ENCODE measurements at places on chromosomes 1 and 21. TPM values are rescaled to one million over a fixed set of nuclear protein-coding genes. Genes with fewer than 3 reads are reported as not detected.

DNA sequence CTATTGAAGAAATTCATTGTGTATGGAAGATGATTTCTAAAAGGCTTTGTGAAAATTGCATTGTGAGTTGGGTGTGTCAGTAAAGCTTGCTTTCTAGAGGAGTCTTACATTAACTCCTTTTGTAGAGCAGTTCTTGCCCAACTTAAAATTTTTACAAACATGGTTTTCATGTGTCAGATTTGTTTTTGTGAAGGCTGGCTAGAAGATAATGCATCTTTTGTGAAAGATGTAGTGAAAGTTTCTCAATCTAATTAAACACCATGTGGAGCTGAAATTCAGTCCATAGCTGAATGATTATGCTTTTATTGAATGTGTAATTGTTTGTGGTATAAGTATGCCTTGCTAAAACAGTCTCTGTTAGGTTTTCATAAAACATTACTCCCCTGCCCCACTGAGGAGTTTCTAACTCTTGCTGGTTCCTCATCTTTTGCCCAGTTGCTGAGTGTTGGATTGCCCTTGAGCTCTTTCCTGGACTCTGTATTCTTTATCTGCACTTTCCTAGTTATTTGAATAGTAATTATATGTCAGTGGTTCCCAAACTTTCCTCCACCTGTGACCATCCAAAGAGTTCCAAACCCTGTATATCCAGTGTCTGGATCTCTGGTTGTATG, 38.0 kb downstream of the KCTD3 start:
- DNase-seq, result no peak
- no peak overlapping the region for H3K27ac ChIP-seq
- no peaks in the 10 kb centered on the region for H3K27me3 ChIP-seq
- no peak overlapping the region for H3K4me3 ChIP-seq
- peaks cover 2% of the 10 kb centered on the region for H3K4me1 ChIP-seq

- peak overlapping the region; percentile 96 for H3K27ac ChIP-seq
- peak overlapping the region; percentile 94 for H3K4me3 ChIP-seq
- H3K36me3 ChIP-seq, result peaks cover 25% of the 10 kb centered on the region
- no peak for DNase-seq
These were observed 953 bp upstream of the NDUFS2 start for GRCh38 chr1:161200992-161201835.

KDF1 gene
- total RNA-seq, result 3.5 TPM

DENND2C gene
- 1.9 TPM for total RNA-seq

- peaks cover 2% of the 10 kb centered on the region for H3K27me3 ChIP-seq
- no peak for DNase-seq
- no peaks in the 10 kb centered on the region for H3K36me3 ChIP-seq
- no peak overlapping the region for H3K27ac ChIP-seq
- H3K4me1 ChIP-seq, result peaks cover 26% of the 10 kb centered on the region
These were observed 8.2 kb upstream of the CBR3 start for GRCh38 chr21:36126621-36127110.

GRCh38 chr1:1033009-1033587, 13.2 kb downstream of the AGRN start:
- peaks cover 3% of the 10 kb centered on the region for H3K4me1 ChIP-seq
- peak overlapping the region; percentile 45 for H3K4me3 ChIP-seq
- H3K27ac ChIP-seq, result no peak overlapping the region
- DNase-seq, result peak; percentile 90

DNA sequence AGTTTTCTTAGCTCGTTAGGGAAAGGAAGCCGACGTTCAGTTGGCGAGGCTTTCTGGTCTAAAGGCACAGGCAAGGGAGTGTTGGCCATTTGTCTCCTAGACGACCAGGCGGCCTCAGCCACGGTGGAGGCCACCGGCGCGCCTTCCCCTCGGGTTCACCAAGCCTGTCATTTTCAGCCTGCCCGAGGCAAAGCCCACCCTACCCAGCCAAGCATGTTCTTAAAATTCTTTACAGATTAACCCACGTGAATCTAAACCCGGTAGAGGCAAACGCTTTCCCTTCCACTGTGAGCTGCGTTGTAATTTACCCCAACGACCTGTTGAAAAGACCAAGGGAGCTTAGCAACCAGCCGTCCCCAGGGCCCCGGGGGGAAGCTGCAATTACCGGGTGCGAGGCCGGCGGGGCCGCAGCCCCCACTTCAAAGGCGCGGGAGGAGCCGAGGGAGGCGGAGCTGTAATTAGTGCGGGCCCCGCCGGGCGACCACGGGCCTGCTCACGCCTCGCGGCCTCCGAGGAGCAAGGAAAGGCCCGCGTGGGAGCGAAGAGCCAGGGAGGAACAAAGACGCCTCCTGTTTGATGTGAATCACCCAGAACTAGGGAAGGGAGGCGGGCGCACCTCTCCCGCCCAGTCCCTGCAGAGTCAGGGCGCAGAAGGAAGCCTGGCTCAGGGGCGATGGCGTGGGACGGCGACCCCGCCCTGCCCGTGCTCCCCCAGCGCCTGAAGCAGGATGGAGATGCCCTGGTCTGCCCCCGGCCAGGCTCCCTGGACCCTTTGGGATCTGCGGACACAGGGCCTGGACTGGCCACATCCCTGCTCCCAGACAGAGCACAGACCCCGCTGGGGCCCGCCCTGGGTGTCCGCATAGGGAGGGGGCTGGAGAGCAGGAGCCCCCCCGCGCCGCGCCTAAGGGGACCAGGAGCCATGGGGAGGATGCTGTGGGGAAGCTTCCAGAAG, 12.1 kb upstream of the TSPEAR start:
- H3K36me3 ChIP-seq, result no peaks in the 10 kb centered on the region
- peaks cover 42% of the 10 kb centered on the region for H3K27me3 ChIP-seq
- H3K4me3 ChIP-seq, result peak overlapping the region; percentile 75
- H3K4me1 ChIP-seq, result peaks cover 17% of the 10 kb centered on the region
- DNase-seq, result peak; percentile 44
- H3K27ac ChIP-seq, result peak overlapping the region; percentile 87

PRR9 gene
- total RNA-seq, result not detected

CD2 gene
- 189 TPM for total RNA-seq

Data from naive thymus-derived CD8-positive, alpha-beta T cell (primary cell).